ENCODE measurements at places on chromosomes 7 and 10.

DNA sequence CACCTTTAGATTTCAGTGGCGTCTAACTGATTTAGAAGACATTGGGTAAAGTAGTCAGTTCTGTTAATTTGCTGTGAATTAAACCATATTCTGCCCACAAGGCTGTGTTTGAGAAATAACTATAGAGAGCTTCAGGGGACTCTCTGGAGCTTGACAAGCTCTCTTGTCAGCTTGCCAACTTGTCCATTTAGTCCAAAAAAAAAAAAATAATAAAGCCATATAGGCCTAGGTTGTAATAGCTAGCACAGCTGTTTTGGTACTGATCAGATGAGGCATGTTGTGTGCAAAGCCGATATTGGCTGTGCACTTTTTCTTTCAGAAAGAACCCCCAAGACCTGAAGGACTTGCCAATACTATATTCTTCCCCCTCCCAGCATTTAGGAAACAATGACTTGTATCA is 20.2 kb upstream of the ZNF282 start:
- DNase-seq = no peak

- no peak for DNase-seq
Observed at GRCh38 chr10:29835055-29835454, 200.3 kb upstream of the SVIL start.

- DNase-seq = no peak
Observed at GRCh38 chr10:60433684-60434083, 44.0 kb upstream of the ANK3 start.

DNA sequence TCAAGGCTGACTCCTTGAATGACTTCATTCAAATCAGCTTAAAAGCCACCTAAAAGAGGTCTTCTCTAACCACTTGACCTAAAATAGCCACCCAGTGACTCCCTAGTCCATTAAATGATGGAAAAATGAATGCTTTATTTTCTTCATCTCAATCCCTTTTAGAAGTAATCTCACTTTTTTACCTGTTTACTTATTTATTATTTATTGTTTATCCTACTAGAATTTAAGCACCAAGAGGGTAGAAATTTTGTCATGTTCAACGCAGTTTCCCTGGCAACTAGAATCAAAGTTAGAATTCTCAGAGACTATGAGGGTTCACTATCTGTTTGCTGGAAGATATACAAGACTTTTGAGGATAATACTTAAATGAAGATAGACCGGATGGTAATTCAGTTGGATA is at the start of gene LIPJ:
Gene LIPJ (plus strand): TSS at position 301 of the 400 bp plus-strand sequence. CDS start 3,926 bp downstream, outside the sequence.
- no peak for DNase-seq

DNA sequence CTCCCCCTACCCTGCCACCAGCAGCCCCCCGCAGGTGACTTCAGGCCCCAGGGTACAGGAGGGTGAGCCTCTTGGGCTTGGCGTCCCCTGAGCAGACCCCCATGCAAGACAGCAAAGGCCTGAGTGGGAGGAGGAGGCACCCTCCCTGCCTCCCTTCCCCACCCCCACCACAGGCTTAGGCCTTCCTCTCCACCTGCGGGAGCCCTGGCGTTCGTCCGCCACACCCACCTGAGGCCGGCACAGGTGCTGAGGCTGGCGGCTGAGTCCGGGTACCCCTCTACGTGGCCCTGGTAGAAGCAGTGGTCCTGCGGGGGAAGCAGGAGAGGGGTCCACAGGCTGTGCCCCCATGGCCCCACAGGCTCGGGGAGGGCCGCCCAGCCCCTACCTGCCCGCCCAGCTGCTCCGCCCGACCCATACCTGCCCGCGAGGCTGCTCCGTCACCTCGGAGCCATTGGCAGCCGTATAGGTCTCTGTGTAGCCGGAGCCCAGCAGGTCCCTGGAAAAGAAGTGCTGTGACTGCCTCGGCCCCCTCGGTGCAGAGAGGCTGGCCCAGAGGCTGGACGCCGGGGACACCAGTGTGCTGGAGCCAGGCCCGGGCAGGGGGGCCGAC is 3.0 kb downstream of the ADAM8 start:
- no peak for DNase-seq

GRCh38 chr10:88243836-88244730 is 339.0 kb downstream of the RNLS start:
- peak; percentile 79 for DNase-seq

DNA sequence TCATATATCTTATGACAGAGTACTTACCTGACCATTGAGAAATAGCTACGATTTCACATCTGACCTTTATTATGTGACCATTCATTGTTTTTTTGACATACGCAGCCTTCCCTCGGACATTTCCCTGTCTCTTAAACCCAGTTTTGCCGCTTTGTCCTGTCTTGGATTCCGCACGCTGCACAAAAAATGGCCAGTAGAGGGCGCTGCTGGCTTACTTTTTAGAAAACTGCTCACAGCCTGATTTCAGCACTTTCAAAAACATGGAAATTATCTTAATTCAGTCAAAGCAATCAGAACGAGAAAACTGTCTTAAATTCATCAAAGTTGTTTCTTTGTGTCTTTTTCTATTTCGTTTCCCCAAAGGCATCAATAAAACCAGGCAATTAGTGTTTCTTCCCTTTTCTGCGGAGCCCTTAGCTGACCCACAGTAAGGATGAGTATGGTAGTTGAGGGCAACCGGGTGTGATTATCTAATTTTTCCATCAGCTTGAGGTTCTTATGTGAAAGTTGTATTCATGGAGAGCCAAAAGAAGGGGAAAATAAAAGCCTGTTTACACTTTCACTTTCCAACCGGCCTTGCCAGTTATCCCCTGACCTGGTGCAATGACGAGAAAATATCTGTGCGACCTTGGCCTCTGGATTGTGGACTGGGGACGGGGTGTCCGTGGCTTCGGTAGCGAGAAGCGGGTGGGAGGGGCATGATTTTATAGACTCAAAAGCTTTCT is 144.4 kb downstream of the DYNC1I1 start:
- DNase-seq = peak; percentile 85

- no peak for DNase-seq
Observed at GRCh38 chr7:158395780-158396278, 191.8 kb downstream of the PTPRN2 start.
